ENCODE measurements at places on chromosomes 11 and 22.

DNA sequence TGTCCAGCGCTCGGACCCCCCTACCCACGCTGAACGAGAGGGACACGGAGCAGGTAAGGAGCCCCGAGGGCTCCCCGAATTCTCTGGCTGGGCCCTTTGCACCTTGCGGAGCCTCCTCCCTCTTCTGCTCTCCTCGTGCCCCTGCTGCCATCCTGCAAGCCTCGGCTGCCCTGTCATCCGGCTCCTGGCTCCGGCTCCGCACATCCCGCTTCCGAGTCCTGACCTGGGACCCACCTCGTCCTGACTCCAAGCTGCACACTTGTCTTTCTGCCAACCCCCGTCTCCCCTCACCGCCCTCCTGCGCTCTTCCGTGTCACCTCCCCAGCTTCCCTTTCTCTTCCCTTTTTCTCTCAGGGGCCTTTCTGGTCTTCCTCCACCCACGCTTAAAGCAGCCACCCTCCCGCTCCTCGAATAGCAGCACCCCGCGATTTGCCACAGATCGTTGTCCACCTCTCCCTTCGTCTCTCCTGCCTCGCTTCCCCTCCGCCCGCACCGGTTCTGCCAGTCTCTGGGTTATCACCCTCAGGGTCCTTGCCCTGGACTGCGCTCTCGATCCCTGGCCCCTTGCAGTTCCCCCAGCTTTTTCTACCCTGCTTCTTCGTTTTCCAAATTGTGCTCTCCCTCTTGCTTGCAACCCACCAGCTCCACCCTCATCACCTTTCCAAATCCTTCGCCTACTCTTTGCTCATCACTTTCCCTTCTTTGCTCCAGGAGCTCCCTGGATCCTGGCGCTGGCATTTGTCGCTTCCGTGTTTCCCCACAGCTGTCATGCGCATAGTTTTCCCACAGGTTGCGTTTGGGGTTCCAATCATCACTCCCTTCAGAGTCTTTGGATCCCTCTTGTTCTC, 822 bp downstream of the MARK2 start:
- DNase-seq, result peak; percentile 30

DNA sequence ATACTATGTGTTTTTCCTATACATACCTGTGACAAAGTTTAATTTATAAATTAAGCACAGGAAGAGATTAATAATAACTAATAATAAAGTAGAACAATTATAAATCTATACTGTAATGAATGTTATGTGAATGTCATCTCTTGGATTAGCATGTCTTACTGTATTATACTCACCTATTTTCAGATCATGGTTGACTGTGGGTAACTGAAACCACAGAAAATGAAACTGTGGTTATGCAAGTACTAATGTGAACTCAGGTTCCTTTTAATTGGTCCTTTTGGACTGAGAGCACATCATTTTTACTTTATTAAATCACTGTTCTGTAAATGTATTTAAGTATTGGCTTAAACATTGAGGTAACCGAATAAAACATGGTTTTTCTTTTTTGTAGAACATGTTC, 108.8 kb downstream of the PPP6R3 start:
- DNase-seq, result no peak

GRCh38 chr11:29159552-29160465, 857.0 kb downstream of the KCNA4 start:
- no peak for DNase-seq

DNA sequence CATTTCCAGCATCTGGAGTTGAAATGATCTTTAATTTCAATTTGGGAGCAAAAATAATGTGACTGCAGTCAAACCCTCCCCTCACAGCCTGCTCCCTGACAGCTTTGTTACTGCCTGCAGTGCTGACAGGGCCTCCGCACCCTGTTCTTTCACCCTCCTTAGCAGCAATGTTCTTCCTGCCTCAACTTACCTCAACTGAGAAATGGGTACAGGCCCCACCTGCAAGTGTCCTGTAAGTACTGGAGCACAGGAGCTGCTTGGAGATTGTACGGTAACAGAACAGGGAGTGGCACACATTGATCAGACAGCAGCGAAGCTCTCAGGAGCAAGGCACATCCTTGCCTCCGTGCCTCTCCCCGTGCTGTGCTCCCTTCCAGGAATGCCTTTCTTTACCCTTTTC, 131.3 kb downstream of the CHST1 start:
- no peak for DNase-seq
